Activated naive CD4-positive, alpha-beta T cell treated with anti-CD3 and anti-CD28 coated beads, Interleukin-2, amount 50 U/mL, for 16 hours (primary cell): ENCODE measurements at places on chromosomes 12 and 14.

- DNase-seq, result no peak
These were observed 191.4 kb downstream of the KITLG start for GRCh38 chr12:88388566-88389540.

GRCh38 chr12:96862326-96862725 lies 44.7 kb upstream of the NEDD1 start:
- DNase-seq, result no peak

GRCh38 chr14:25411781-25412757 lies 362.1 kb upstream of the STXBP6 start:
- no peak for DNase-seq

- DNase-seq, result no peak
These were observed 41.0 kb downstream of the BDKRB1 start for GRCh38 chr14:96297000-96297399.

DNA sequence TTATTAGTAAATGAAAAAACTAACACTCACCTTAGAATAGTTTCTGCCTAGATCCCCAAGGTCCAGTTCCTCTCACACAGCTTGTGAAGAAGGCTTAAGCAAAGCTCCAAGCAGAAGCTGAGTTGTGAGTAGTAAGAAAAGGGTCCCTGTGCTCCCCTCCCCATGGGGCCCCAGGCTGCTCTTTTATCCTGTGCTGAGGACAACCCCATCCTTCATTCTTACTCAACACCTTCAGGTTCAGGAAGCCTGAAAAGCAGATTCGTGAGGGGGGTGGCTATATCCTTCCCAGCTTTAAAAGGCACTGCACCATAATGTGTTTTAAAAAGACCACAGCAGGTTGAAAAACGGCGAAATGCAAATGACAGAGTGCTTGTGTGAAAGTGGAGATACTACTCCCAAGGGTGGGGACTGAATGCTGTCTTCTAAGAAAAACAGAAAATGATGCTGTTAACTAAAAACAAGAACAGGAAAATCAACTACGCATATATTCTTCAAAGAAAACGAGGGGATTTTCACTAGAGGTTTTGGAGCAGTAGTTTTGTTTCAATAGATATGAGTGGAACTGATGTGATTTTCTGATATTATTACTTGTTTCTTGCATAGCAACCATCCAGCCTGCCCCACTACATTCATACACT lies 182.7 kb downstream of the KTN1 start:
- DNase-seq, result no peak
